ENCODE measurements at places on chromosomes 2 and 18.

GRCh38 chr2:9703701-9704221, 73.0 kb upstream of the YWHAQ start:
- DNase-seq, result no peak

GRCh38 chr2:32262105-32262504, 2.6 kb downstream of the NLRC4 start:
- DNase-seq, result no peak

GRCh38 chr2:9174771-9175437, 31.7 kb upstream of the ASAP2 start:
- no peak for DNase-seq

GRCh38 chr2:121836611-121837010, 81.2 kb downstream of the TSN start:
- DNase-seq, result no peak

DNA sequence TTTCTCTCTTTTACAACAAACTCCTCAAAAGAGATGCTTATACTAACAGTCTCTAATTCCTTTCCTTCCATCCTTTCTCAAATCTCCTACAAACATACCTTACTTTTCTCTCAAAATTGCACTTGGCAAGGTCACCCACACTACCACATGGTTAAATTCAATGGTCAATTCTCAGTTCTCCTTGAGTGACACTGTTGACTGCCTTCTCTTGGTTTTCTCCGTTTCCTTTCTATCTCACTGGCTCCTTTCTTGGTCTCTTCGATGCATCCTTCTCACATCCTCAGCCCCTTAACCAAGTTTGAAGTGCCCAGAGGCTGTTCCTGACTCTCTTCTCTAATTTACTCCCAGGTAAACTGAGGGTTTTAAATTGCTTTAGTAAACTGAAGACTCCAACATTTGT, 12.5 kb downstream of the C1D start:
- no peak for DNase-seq

GRCh38 chr18:5103286-5103685, 93.8 kb downstream of the AKAIN1 start:
- no peak for DNase-seq

GRCh38 chr18:75467281-75467795, 39.8 kb upstream of the SMIM21 start:
- DNase-seq, result no peak

DNA sequence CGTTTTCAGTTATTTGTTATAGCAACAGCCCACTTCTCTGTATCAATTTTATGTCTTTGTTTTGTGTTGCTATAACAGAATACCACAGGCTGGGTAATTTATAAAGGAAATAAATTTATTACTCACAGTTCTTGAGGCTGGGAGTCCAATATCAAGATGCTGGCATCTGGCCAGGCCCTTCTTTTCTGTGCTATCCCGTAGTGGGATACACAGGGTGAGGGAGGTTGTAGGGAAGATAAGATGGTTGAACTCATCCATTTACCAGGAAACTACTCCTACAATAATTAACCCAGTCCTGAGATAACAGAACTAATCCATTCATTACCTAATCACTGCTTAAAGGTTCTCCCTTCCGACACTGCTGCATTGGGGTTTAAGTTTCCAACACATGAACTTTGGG, 220.7 kb downstream of the TPGS2 start:
- no peak for DNase-seq

GRCh38 chr2:58376592-58376991, 135.5 kb upstream of the FANCL start:
- DNase-seq, result no peak

GRCh38 chr18:40532046-40532445, 1423.0 kb upstream of the PIK3C3 start:
- DNase-seq, result no peak

DNA sequence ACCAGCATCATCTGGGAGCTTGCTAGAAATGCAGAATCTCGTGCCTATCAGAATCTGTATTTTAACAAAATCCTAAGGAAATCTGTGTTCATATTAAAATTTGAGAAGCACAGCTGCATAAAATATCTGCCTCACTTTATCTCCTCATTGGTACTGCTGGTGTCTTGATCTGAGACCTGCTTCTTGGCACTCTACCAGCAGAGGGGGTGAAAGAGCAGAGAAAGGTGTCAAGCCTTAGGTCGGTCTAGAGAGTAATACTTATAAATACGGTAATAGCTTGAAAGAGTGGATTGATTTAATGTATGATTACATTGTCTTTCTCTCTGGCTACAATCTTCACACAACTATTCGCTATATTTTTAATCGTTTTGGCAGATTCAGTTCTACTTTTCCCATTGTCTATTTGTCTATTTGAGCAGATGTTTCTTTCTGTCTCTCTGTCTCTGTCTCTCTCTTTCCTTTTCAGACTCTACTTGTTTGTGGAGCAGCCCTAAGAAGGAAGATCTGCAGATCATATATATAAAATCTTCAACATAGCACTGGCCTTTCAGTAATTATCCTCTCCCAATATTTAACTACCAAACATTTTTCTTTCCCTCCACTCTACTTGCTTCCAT, 1.7 kb upstream of the GCG start:
- DNase-seq, result peak; percentile 23

GRCh38 chr2:85468704-85469349, 50.3 kb downstream of the SH2D6 start:
- no peak for DNase-seq

- no peak for DNase-seq
Observed at GRCh38 chr2:205865905-205866441, 183.7 kb downstream of the NRP2 start.

DNA sequence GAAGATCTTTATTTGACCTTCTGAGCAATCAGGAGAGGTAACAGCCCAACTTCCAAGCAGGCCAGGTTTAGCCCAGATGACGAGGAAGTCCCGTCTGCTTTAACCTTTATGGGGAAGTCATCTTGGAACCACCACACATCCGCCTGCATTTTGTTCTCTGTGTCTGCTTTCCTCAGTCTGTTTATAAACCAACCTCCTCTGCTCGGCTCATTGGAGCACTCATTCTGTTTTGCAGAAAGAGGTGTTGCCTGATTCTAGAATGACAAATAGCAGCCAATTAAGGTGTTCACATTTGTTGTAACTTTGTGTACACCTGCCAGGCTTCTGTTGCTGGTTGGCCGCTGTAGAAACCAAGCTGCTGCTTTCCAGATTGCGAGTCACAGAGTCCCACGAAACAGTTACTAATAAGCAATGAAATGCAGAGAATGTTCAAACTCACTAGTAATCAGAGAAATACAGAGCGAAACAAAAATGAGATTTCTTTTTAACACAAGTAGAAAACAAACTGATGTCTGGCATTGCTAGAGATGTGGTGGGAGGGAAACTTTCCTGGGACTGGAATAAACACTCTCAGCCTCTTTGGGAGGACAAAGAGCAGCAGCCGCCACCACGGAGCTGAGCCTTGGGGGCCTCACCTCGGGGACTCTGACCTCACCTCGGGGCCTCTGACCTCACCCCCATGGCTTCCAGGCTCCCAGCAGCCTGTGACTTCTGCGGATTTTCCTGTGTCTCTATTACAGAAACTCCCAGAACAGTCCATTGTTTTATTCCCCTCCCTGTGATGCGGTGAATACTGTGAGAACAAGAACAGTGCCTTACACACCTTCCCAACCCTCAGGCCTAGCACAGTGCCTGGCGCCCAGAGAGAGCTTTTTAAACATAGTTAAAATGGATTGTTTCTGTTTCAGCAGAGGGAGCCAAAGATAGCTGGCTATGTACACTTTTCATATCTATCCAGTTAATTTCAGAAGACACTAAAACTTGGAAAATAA, 64.0 kb downstream of the MBP start:
- no peak for DNase-seq

- DNase-seq, result no peak
Observed at GRCh38 chr2:96856776-96857666, 795 bp downstream of the ANKRD39 start.

GRCh38 chr18:56483386-56483785, 155.0 kb downstream of the TXNL1 start:
- no peak for DNase-seq

DNA sequence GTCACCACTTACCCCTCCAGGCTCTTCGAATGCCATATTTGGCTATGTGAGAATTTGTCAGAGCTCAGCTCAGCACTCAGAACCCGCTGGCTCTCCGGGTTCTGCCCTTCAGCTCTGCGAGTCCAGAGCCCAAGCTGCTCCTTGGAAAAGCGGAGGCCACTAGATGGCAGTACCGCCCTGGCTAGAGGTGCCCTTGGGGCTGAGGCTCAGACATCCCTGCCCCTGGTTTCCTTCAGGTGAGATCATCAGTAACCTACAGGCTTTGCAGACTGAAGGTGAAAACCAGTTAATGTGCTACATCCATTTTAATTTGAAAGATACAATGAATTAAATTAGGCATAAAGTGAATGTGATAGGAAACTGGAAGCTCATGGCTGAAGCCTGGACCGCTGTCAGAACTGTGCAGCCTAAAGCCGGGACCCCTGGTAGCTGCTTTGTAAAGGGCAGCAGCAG, 285.6 kb downstream of the AGAP1 start:
- DNase-seq, result peak; percentile 50

DNA sequence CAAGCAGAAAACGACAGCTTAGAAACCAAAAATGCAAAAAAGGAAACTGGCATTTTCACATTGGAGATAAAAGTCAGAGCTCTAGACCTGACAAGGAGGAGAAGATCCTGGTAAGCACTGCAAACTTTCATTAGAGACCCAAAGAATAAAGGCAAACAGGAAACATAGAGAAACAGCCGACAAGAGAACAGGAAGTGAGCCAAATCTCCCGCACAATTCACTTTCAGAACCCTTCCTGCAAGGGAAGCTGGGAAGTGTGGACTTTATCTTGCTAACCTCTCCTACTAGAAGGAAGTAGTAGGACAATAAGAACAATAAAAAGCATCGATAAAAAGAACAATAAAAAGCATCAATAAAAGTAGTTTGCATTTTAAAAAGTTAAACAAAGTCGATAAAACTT, 417.8 kb upstream of the SPHKAP start:
- no peak for DNase-seq

DNA sequence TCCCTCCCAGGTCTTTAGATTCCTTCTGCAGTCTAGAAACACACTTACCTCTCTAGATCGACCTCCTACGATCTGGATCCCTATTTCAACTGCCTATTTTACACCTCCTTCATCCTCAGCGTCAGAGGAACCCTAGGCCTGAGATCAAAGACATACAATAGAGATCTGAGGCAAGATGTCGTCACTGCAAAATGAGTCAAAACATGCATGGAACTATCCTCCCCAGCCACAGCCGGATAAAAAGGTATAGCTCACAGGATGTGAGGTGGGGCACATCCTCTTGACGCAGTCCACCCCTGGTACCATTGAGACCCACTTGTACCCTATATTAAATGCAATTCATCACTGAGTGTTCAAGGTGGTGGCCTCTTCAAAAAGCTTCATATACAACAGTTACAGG, 63.7 kb upstream of the DNAJC10 start:
- no peak for DNase-seq

DNA sequence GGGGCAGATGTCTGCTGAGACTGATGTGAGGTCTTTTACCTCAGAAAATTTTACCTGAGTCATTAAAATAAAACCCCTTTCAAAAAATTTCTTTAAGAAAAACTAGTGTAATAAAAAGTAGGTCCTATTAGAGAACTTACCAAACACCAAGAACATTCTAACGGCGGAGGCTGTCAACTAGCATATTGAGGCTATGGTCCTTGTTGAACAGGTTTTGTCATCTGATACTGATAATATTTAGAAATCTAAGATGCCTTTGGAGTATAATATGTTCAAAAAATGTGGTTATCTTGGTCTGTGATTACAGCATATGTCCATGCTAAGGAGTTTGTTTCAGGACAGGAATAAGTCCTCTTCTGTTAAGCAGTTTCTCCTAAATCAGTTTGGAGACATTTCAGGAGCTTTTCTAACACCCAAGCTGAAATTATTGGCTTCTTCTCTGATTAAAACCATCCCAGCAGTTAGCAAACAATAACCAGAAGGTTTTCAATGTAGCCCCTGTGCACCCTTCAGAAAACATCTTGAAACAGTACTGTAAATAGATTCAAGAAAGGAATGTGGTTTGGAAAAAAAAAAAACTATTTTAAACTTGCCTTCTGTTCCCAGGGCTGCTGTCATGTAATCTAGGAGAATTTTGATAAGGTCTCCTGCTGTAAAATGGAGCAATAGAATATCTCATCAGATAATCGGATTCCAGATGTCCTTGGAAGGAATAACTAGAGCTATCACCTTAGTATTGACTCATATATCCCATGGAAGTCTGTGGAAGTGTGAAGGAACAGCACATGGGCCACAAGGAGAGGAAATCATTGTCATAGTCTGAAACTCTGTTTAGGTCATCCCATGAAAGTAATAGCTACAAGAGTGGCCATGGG, 58.7 kb upstream of the B3GNT2 start:
- no peak for DNase-seq

DNA sequence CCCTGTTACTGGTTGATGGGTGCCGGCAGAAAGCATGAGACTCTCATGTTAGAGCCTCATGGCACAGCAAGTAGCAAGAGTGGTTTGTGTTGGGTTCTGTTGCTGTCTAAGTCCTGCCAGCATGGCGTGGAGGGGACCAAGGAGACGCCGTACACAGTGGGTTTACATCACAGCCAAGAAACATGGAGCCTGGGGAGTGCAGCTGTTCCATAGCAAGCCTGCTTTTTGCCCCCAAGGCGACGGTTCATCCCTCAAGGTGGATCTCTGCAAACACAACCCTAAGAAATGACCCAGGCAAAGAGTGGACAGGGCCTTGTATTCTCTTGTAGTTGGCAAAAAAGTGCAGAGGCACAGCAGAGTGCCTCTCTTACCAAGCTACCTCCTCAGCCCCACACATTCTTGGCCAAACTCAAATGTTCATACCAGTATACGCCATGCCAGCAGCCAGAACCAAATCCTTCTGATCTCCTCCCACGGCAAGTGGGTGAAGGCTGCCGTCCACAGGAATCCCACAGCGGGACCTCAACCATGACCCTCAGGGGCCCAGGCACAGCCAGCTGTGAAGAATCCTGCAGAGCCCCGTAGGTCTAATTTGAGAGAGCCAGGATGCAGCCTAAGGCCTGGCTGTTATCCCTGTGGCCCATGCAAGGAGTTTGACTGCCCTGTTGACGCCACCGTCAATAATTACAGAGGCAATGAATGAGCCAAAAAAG, 19.0 kb downstream of the SNED1 start:
- DNase-seq, result no peak

DNA sequence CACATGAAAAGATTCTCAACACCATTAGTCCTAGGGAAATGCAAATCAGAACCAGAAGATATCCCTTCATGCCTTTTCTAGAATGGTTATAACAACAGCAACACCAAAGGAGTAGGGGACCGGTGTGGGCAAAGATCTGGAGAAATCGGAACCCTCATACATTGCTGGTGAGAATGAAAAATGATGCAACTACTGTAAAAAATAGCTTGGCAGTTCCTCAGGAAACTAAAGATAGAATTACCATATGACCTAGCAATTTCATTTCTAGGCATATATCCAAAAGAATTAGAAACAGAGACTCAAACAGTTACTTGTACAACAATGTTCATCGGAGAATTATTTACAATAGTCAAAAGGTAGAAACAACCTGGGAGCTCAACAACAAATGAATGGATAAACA, 29.2 kb upstream of the CDH7 start:
- no peak for DNase-seq

DNA sequence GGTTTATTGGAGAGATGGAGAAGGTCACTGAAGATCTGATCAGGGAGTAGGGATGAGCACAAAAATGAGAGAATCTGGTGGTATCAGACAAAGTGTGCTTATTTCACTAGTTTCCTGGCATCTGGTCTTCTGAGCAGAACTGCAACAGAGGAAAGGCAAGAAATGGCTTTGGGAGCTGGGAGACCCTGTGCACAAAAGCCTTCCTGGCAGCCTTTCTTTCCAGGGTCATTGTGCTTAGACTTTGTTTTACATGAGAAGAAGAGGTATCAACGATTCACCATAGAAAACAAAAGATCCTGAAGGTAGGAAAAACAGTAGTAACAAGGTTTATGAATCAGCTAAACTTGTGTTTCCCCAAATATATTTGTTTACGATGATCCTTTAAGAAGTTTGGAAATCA, 162.9 kb downstream of the CNTNAP5 start:
- no peak for DNase-seq
